ENCODE measurements at places on chromosomes 2 and 18.

- DNase-seq: no peak
Measured at GRCh38 chr18:79108549-79109215, 39.5 kb downstream of the ATP9B start.

GRCh38 chr18:22233266-22233665 lies 63.9 kb downstream of the GATA6 start:
- DNase-seq: no peak

GRCh38 chr2:67646714-67647333 lies 249.7 kb downstream of the ETAA1 start:
- no peak for DNase-seq

DNA sequence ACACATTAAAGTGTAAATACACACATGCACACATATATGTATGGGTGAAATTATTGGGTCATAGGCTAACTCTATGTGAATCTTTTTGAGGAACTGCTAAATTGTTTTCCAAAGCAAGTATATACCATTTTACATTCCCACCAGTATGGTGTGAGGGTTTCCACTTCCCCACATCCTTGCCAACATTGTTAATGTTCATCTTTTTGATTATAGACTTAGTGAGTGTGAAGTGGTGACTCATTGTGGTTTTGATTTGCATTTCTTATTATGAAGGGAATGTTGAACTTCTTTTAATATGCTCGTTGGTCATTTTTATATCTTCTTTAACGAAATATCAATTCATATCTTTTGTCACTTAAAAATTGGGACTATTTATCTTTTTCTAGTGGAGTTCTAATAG lies 181.8 kb upstream of the GCFC2 start:
- DNase-seq: no peak

Data from activated gamma-delta T cell treated with Interleukin-2 at 50 U/mL for 16 hours (primary cell).